ENCODE measurements at places on chromosomes 7 and 10.

- no peak for DNase-seq
Measured at GRCh38 chr7:88132725-88133124, 87.1 kb downstream of the SRI start.

DNA sequence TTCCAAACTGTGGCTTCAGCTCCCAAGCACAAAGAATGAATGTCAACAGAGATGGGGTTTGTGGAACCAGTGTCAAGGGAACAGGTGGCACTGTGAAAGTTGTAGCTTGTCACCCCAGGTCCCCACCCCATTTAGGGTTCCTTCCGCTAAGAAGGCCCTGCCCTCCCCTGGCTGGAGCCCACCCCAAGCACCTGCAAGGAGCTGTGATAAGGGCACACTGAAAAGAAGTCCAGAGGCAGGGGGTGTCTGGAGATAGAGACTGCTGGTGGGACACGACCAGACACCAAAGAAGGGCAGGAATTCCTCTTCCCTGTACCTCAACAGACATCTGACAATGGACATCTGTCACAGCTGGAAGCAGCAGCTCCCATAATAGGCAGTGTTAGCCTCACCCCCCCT, 4.5 kb downstream of the GRID1 start:
- no peak for DNase-seq

GRCh38 chr7:1514995-1515401, 10.8 kb upstream of the INTS1 start:
- DNase-seq, result no peak

- DNase-seq, result no peak
Measured at GRCh38 chr10:103491729-103492364, 1.7 kb upstream of the NEURL1 start.

GRCh38 chr7:157991351-157991750, 596.3 kb downstream of the PTPRN2 start:
- no peak for DNase-seq

GRCh38 chr10:124577651-124578050, 116.0 kb downstream of the LHPP start:
- no peak for DNase-seq

DNA sequence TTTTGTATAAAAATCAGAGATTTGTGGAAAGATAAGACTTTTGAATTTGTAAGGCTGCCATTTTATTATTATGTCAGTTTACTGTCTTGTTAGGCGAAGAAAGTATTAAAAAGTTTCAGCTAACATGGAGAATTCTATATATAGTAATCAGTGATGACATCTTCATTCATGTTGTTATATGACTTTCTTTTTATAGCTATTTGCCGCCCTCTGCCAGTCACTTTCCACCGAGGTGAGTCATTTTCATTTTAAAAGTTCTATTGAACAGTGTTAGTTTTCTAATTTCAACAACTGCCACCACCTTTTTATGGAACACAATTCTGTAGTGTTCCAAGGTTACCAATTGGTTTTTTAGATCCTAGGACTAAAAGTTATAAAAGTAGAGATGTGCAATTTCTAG, 11.8 kb downstream of the CUTC start:
- no peak for DNase-seq

DNA sequence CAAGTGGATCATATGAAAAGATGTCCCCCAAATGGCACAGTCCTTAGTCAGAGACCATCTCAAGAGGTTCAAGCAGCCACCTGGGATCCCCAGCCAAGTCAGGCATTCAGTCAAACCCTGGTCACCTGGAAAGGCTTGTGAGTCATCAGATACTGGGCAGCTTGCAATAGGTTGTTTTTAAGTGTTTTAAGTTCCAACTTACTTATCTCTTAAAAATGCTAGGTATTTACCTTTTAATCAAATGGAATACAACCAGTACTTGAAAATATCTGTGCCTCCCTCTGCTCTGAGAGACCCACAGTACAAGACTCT, 262.2 kb downstream of the WDR11 start:
- no peak for DNase-seq

Data from naive thymus-derived CD8-positive, alpha-beta T cell (primary cell).